ENCODE measurements at places on chromosomes 1 and 21. TPM values are rescaled to one million over a fixed set of nuclear protein-coding genes. Genes with fewer than 3 reads are reported as not detected.
A peak's percentile ranks its signal among the peaks of the same experiment; 100 is the strongest.

DNA sequence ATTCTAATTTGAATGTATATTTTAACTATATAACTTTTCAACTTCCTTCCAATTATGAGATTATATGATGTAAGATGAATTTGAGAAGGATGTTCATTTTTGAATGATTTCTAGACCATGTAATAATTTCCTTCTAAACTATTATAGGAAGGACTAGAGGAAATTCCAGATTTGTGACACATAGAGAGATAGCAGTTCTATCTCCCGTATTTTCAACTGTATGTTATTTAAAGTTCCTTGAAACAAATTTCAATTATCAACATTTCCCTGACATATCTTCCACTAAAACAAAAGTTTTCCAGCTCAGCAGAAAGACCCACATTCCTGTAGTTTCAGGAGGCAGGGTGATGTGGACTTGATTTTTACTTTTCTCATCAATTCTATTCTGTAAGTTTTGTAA lies 396.7 kb upstream of the C1orf87 start:
- DNase-seq, result no peak
- peaks cover 3% of the 10 kb centered on the region for H3K4me1 ChIP-seq
- H3K36me3 ChIP-seq, result no peaks in the 10 kb centered on the region
- no peak overlapping the region for H3K4me3 ChIP-seq
- H3K27me3 ChIP-seq, result no peaks in the 10 kb centered on the region

The SRM gene
- total RNA-seq, result 152 TPM

DNA sequence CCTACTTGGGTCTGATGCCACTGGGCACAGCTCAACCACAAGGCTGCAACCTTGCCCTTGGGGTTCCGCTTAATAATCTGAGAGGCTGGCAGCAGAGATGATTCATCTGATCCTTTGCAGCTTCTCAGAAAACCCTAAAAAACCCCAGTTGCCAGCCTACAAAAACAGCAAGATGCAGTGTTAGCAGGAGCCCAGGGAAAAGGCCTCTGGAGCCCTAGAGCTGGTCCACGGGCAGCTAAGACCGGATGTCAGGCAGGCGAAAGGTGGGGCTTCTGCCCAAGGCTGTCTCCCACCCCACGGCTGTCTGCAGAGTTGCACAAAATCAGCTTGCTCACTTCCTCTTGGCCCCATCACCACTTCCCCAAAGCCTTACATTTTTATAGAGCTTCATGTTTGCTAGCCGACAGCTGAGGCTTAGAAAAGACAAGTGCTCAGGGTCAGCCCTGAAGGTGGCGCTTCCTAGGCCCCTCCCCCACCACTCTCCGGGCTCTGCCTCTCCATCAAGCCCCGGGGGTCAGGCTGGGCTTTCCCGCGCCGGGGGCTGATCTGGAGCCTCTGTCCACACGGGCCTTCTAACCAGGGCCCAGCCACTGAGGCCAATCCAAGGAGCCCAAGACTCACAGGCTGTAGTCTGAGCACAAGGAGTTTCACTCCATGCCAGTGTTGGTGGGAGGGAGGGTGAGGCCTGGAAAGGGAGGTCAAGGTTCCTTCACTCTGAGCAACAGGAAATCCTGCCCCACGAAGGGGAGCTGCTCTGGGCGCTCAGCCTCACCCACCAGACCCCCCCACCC lies 4.2 kb upstream of the ADORA3 start:
- peaks cover 11% of the 10 kb centered on the region for H3K4me1 ChIP-seq
- peak overlapping the region; percentile 95 for H3K27ac ChIP-seq
- no peaks in the 10 kb centered on the region for H3K36me3 ChIP-seq
- no peaks in the 10 kb centered on the region for H3K27me3 ChIP-seq

GRCh38 chr21:29022166-29022565 lies 2.3 kb upstream of the USP16 start:
- no peak for DNase-seq
- peaks cover 6% of the 10 kb centered on the region for H3K27me3 ChIP-seq
- no peaks in the 10 kb centered on the region for H3K36me3 ChIP-seq
- H3K4me3 ChIP-seq, result peak overlapping the region; percentile 51
- H3K27ac ChIP-seq, result no peak overlapping the region

The CLEC20A gene
- total RNA-seq, result not detected

GRCh38 chr1:53244141-53244540 lies 5.8 kb upstream of the MAGOH start:
- no peak overlapping the region for H3K4me3 ChIP-seq
- peaks cover 1% of the 10 kb centered on the region for H3K4me1 ChIP-seq
- no peak overlapping the region for H3K27ac ChIP-seq
- H3K36me3 ChIP-seq, result peaks cover 4% of the 10 kb centered on the region

- no peak overlapping the region for H3K27ac ChIP-seq
- no peak for DNase-seq
- H3K36me3 ChIP-seq, result no peaks in the 10 kb centered on the region
- H3K27me3 ChIP-seq, result peaks cover 92% of the 10 kb centered on the region
- H3K4me3 ChIP-seq, result peak overlapping the region; percentile 81
These were observed 128.0 kb upstream of the DPYD start for GRCh38 chr1:98048751-98049325.

The SPATA1 gene
- 1.5 TPM for total RNA-seq

The SYT2 gene
- total RNA-seq, result 2.6 TPM

GRCh38 chr1:94606471-94606870 lies 64.9 kb upstream of the F3 start:
- DNase-seq, result no peak
- no peaks in the 10 kb centered on the region for H3K36me3 ChIP-seq
- no peak overlapping the region for H3K4me3 ChIP-seq
- H3K4me1 ChIP-seq, result peaks cover 16% of the 10 kb centered on the region
- H3K27ac ChIP-seq, result no peak overlapping the region

DNA sequence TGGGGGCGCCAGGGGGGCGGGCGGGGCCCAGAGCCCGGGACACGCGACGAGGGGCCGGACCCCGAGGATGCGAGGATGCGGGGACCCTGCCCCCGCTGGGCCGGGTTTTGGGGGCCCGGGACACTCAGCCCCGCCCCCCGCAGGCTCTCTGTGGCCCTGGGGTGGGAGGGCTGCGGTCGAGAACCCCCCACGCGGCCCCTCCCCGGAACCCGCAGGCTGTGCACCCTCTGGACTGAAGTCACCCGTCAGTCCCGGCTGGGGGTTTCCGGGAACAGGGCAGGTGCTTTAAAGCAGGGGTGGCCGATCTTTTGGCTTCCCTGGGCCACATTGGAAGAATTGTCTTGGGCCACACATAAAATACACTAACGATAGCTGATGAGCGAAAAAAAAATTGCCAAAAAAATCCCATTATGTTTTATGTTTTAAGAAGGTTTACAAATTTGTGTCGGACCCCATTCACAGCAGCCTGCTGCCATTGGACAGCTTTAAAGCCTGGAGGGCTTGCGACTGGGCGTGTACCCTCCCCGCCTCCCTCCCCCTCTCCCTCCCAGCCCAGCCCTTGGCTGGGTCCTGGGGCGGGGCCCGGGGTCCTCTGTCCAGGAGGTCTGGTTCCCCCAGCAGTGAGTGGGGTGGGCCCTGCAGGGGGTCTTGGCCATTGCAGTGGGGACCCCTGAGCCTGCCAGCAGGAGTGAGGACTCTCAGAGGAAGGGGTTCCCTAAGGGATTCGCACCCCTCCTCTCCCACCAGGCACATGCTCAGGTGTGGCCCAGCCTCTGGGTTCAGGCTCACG lies 21.6 kb upstream of the C1orf159 start:
- no peak overlapping the region for H3K4me3 ChIP-seq
- peaks cover 3% of the 10 kb centered on the region for H3K4me1 ChIP-seq
- no peak for DNase-seq
- H3K36me3 ChIP-seq, result no peaks in the 10 kb centered on the region

- no peak overlapping the region for H3K4me3 ChIP-seq
- no peak overlapping the region for H3K27ac ChIP-seq
- no peak for DNase-seq
- no peaks in the 10 kb centered on the region for H3K27me3 ChIP-seq
- peaks cover 8% of the 10 kb centered on the region for H3K4me1 ChIP-seq
- H3K36me3 ChIP-seq, result no peaks in the 10 kb centered on the region
These were observed 50.1 kb downstream of the ZNF281 start for GRCh38 chr1:200359610-200360163.

DNA sequence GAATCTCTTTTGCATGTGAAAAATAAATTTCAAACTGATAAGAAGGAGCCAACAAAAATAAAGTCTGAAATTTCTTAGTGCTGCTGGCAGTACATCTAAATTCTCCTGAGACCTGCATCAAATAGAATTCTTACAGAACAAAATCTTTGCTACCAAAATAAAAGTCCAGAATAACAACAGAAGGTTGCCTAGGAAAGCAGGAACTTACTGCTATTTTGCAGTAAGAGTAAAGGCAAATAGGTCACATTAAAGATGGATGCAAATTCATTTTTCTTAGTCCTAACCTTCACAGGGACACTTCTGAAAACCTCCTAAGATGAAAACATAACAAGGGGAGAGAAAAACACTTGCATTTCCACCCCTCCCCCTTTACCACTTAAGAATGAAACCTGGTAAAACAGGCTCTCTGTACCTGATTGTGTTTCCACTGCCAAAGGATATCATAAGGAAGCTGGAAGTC lies 59.0 kb downstream of the RUSC1 start:
- no peak overlapping the region for H3K27ac ChIP-seq
- no peaks in the 10 kb centered on the region for H3K4me1 ChIP-seq
- no peak overlapping the region for H3K4me3 ChIP-seq
- no peak for DNase-seq

GRCh38 chr21:44666401-44667320 lies at the start of gene KRTAP12-2:
Gene KRTAP12-2 (minus strand): TSS chr21:44666927. CDS start chr21:44666886, 41 bp downstream.
- peaks cover 4% of the 10 kb centered on the region for H3K27me3 ChIP-seq
- H3K36me3 ChIP-seq, result peaks cover 8% of the 10 kb centered on the region
- H3K27ac ChIP-seq, result no peak within 1 kb of the TSS
- DNase-seq, result no peak
- H3K4me3 ChIP-seq, result no peak within 1 kb of the TSS

The LCE2A gene
- total RNA-seq, result not detected

GRCh38 chr1:76593618-76594017 lies 273.7 kb upstream of the ST6GALNAC5 start:
- H3K27ac ChIP-seq, result no peak overlapping the region
- no peak for DNase-seq
- H3K4me3 ChIP-seq, result no peak overlapping the region
- peaks cover 14% of the 10 kb centered on the region for H3K36me3 ChIP-seq
- H3K4me1 ChIP-seq, result no peaks in the 10 kb centered on the region
- H3K27me3 ChIP-seq, result no peaks in the 10 kb centered on the region

The KIF17 gene
- total RNA-seq, result 1.6 TPM

- no peak for DNase-seq
- no peaks in the 10 kb centered on the region for H3K36me3 ChIP-seq
- no peaks in the 10 kb centered on the region for H3K27me3 ChIP-seq
- H3K27ac ChIP-seq, result no peak overlapping the region
- no peak overlapping the region for H3K4me3 ChIP-seq
These were observed 77.8 kb downstream of the MAN1C1 start for GRCh38 chr1:25694167-25695007.

- H3K4me1 ChIP-seq, result peaks cover 19% of the 10 kb centered on the region
- no peaks in the 10 kb centered on the region for H3K36me3 ChIP-seq
- peaks cover 17% of the 10 kb centered on the region for H3K27me3 ChIP-seq
- DNase-seq, result no peak
These were observed 25.1 kb upstream of the MYCL start for GRCh38 chr1:39926820-39927219.

- peaks cover 13% of the 10 kb centered on the region for H3K4me1 ChIP-seq
- H3K36me3 ChIP-seq, result peaks cover 25% of the 10 kb centered on the region
- H3K27me3 ChIP-seq, result no peaks in the 10 kb centered on the region
- DNase-seq, result no peak
These were observed 109.4 kb downstream of the RGL1 start for GRCh38 chr1:183914276-183914675.

DNA sequence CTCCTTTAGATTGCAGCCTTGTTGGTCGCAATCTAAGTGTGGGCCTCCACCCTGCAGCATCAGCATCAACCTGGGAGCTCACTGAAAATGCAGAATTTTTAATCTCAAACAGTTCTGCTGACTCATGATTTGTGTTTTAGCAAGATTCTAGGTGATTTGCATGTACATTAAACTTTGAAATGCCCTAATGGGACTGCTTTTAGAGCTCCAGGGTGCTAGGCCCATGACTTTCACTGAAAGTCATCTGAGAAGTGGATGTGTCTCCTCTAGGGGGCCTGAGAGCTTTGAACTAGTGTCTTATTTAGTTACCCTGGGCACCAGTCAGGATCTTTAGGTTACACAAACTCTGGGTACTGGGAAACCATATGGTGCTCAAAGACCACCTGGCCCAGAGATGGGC lies 9.0 kb downstream of the TRIM67 start:
- no peaks in the 10 kb centered on the region for H3K4me1 ChIP-seq
- no peak for DNase-seq
- peaks cover 56% of the 10 kb centered on the region for H3K27me3 ChIP-seq
- H3K36me3 ChIP-seq, result no peaks in the 10 kb centered on the region
- H3K4me3 ChIP-seq, result no peak overlapping the region
- H3K27ac ChIP-seq, result no peak overlapping the region

DNA sequence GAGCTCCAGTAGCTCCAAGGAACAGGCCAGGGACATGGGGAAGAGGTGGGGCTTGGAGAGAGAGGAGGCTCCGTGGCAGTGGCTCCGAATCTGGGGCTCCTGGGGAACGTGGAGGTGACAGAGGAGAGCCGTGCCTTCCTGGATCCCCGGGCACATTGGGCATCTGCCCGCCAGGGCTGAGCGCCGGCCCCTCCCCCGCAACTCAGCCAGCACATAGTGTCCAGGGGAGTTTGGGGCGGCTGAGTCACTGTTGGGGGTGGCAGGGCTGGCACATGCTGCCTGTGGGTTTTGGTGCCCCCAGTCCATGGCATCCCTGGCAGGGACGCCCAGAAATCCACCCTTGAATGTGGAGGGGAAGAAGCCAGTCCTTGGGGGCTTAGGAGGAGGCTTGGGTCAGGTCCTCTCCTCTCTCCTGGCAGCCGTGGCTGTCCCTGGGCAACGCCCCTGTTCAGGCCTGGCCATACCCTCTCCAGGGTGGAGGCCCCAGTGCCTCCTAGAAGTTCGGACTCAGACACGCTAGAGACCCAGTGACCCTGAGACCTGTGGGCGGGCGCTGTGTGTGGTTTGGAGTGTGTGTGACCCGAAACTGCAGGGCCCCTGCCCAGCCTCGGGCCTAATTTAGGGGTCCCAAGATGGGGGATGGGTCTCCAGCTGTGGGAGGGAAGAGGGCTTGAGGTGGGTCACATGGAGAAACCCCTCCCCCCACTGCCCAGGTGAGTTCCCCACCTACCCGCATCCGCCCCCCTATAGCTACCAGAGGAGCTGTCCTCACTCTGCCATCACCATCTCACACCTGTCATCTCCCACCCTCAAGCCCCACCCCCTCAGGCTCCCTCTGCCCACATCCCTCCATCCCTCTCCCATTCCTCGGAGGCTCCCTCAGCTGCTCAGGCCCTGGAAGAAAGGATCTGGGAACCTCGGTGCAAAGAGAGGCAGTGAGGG lies 1.6 kb downstream of the HSPB7 start:
- H3K27ac ChIP-seq, result no peak overlapping the region
- peaks cover 9% of the 10 kb centered on the region for H3K27me3 ChIP-seq
- H3K4me1 ChIP-seq, result peaks cover 29% of the 10 kb centered on the region
- H3K4me3 ChIP-seq, result no peak overlapping the region

GRCh38 chr1:211382182-211382713 lies 55.6 kb downstream of the TRAF5 start:
- H3K27me3 ChIP-seq, result no peaks in the 10 kb centered on the region
- H3K4me1 ChIP-seq, result peaks cover 26% of the 10 kb centered on the region
- DNase-seq, result no peak
- peak overlapping the region; percentile 89 for H3K4me3 ChIP-seq
- no peaks in the 10 kb centered on the region for H3K36me3 ChIP-seq

Measured in neural crest cell (in vitro differentiated cells).